ENCODE measurements at places on chromosomes 13 and 19.

- no peak for DNase-seq
These were observed 108.5 kb downstream of the PTPRS start for GRCh38 chr19:5231857-5232678.

- no peak for DNase-seq
These were observed 139.3 kb downstream of the TNFRSF19 start for GRCh38 chr13:23709536-23709935.

DNA sequence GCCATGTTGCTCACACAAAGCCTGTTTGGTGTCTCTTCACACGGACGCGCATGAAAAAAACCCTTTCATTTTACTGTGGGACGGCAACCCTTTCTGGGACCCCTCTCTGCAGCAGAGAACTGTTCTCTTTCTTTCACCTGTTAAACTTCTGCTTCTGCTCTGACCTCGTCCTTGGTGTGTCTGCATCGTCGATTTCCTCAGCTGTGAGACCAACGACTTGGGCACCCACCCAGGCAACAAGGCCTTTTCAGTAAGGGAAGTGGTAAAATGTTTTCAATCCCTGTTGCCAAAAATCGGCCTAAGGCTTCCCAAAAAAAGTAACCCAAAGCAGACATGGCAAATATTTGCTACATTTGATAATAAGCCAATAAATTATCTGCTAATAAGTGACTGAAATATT, 515.3 kb downstream of the IRS2 start:
- no peak for DNase-seq

DNA sequence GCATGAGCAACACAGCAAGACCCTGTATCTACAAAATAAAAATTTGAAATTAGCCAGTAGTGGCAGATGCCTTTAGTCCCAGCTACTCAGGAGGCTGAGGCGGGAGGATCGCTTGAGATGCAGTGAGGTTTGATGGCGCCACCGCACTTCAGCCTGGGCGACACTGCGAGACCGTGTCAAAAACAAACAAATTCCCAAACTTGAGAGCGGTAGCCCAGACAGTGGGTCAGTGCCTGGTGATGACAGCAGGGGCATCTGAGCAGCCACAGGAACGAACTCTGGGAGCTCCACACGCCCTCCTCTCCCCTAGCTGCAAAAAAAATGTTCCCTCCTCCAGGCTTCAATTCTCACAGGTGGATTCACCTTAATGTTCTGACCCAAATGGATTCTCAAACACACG, 14.1 kb downstream of the ZNF490 start:
- DNase-seq, result no peak

DNA sequence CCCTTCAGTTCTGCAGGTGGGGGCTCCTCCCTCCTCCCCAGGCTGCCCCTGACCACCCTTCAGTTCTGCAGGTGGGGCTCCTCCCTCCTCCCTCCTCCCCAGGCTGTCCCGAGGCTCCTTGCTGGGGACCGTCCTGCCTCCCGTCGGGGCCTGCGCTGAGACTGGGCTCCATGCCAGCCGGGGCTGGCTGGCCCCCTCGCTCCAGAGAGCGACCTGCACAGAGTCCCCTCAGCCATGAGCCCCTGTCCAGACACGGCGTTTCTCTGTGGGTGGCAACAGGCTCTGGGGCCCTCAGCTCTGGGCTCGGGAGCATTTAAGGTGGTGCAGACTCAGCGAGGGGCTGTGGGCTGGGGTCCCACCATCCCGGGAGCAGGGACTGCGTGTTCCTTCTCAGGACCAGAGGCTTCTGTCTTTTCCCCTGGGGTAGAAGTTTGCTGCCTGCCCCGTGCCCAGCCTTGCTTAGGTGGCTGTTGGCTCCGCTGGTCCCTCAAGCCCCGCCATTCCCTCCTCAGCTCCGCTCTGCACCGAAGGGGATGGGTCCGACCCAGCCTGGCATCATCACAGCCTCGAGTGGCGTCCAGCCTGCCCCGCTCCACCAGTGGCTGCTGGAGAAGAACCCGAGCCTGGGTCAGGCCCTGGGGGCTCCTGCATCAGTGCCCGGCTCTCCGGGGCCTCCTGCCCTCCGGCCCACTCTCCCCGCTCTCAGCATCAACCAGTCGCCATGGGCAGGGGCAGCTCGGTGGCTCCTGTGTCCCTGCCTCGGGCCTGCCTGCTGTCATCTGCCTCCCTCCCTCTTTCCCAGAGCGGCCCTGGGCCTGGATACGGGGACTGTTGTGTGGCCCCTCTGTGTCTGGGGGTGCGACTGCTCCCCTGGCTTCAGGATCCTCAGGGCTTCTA, 27.6 kb downstream of the CSNK1G2 start:
- no peak for DNase-seq

- no peak for DNase-seq
These were observed 1.4 kb upstream of the HSH2D start for GRCh38 chr19:16142032-16142580.

DNA sequence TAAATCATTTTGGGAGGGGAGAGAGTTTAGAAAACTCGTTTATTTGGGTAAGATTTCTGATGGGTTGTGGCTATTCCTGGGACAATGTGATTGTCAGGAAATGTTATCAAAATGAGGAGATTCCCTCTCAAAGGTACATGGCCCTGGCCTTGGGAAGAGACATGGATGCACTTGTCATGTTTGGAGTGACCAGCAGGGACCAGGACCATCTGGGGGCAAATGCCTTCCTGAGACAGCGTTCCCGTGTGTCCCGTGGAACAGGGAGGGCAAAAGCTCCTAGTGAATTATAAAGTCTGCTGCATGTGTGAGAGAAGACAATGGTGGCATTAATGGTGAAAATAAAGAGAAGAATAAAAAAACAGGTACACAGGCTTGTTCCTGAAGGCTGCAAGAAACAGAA, 317.3 kb downstream of the ZNF536 start:
- DNase-seq, result no peak

DNA sequence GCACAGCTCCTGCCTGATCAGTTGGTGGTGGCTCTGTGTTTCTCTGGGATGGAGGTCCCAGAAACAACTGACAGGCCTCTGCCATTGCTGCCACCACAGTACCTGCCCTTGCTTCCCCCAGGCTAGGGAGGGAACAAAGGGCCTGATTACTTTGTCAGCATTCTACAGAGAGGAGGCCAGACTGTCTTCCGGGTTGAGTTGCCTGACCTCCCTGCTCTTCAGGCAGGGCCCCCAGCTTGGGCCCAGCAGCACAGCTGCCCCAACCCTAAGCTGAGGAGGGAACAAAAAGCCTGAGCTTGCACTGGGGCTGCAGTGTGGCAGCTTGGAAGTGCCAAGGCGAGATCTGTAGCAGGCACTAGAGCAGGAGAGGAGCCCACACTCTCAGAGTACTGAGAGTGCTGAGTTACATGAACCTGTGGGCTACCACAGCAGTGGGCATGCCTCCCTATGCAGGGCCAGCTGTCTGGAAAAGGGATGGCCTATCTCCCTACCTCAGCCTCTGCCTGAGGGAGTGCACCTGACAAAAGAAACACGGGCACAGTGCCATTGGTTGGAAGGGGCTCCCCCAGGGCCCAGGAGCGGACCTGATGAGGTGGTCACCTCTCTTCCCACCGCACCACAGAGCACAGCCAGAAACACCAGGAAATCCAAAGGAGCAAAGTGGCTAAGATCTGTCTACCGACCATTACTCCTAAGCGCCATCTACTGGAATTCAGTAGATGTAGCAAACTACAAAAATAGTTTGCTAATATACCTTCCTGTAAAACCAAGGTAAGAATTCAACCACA, 24.4 kb downstream of the SLC25A15 start:
- DNase-seq, result no peak

DNA sequence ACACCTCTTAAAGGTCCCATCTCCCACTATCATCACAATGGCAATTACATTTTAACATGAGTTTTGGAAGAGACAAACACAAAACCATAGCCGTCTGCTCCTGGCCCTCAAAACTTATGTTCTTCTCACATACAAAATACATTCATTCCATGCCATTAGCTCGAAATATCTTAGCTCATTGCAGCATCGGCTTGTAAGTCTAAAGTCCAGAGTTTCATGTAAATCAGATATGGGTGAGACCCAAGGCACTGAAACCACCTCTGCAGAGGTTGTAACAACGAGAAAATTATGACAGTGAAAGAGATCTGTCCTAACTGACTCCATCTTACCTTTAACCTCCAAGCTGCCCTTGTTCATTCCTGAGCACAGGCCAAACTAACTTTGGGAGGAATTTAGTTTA, 635.0 kb upstream of the SPRY2 start:
- no peak for DNase-seq

DNA sequence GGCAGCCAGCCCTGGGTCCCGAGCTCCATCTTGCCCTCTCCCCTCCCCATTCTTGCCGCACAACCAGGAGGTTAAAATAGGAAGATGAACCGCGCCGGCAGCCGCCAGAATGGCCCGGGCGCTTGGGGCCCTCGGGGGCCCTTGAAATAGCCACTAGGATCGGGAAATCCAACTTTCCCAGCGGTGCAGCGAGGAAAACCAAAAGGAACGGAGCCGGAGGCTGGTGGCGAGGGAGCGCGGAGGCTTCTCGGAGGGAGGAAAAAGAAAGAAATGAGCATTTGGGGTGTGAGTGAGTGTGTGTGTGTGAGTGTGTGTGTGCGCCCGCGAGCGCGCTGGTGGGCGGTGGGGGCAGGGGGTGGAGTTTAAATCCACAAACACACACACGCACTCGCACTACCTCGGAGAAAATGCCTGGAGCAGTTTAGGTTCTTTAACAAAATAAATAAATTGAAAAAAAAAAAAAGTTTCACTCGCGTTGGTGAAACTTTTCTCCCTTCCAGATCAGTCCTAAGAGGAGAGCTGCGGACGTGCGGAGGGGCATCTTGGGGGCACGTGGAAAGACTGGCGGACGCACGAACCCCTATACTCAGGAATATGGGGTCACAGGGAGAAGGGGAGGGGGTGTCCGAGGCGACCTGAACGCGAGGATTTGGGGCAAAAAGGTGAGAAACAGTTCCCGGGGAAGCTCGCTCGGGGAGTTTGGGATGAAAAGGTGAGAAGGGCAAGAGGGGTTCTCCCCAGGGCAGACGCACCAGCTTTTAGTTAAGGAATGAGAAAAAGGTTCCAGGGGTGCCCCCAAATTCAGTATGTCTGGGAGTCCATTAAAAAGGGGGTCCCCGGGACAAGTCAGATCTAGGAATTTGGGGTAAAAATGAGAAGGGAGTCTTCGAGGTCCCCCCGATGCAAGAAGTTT, 1.3 kb downstream of the RFX2 start:
- DNase-seq, result peak; percentile 81

DNA sequence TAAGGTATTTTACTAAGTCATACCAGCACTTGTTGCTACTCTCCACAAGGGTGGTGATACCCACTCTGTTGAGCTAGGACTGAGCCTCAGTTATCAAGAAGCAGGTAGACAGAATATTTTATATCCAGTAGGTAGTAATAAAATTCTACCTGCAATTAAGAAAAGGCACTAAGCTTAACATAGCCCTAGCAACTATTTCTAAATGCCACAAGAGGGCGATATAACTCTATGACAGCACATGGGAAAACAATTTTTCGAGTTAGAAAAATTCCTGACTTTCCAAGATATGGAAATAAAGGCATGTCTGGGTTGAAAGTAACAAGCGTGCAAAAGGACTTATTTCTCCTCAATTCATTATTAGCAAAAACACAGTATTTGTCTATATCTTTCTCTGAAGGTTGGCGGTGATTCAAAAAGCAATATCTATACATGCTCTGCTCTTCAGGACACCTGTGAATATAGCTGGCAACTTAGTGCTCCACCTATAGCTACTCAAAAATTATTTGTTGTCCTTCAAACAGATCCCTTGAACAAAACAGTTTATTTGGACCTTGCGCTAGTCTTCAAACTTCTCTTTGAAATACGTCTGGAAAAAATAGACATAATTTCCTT, 14.7 kb downstream of the CCDC169 start:
- DNase-seq, result no peak

DNA sequence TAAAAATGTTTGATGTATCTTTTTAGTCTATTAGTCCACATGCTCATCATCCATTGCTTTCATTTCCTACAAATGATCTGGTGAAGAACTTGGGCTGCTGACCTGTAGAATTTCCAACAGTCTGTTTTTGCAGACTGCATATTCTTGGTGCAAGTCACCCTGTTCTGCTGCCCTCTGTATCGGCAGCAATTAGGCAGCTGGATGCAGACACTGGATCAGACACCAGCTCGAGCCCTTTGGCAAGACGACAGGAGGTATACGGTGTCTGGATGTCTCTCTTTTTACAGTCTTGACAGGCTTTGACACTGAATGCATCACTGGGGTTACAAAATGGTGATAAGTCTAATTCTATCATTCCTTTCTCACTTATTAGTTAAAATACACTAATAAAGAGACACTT, 21.8 kb downstream of the MTRF1 start:
- DNase-seq, result no peak

DNA sequence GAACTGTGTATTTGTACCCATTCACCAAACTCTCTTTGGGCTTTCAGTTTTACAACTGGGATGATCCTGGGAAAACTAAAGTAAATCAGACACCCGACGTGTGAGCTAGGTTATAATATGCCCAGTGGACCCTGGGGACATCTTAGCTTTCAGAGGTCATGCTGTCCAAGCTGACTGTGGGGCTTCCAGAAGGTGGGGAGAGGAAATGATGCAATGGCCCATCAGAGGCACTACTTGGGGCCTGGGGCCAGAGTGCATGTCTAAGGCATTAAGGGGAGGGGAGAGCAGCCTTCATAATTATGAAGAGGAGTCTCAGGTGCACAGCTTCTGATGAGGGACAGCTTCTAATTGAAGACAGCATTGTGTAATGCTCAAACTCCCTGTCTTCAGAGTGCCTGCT, 30.9 kb downstream of the ALOX5AP start:
- no peak for DNase-seq

DNA sequence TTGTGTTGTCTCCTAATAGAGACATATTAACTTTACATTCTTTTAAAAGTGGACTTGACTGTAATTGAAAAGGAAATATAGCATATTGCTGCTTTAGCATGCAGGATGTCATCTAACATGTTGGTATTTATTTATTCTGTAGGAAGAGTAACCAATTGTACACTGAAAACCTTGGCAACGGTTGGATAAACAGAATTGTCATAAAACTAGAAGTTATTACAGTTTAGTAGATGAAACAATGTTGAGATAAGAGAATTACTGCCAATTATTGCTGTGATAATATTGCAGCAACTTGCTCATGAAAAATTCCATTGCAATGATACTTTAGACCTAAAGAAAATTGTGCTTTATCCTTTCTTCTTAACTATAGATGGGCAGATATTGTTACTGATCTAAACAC, 7.6 kb upstream of the ERCC5 start:
- DNase-seq, result no peak

GRCh38 chr19:39617745-39618144, 15.4 kb downstream of the LGALS13 start:
- no peak for DNase-seq

DNA sequence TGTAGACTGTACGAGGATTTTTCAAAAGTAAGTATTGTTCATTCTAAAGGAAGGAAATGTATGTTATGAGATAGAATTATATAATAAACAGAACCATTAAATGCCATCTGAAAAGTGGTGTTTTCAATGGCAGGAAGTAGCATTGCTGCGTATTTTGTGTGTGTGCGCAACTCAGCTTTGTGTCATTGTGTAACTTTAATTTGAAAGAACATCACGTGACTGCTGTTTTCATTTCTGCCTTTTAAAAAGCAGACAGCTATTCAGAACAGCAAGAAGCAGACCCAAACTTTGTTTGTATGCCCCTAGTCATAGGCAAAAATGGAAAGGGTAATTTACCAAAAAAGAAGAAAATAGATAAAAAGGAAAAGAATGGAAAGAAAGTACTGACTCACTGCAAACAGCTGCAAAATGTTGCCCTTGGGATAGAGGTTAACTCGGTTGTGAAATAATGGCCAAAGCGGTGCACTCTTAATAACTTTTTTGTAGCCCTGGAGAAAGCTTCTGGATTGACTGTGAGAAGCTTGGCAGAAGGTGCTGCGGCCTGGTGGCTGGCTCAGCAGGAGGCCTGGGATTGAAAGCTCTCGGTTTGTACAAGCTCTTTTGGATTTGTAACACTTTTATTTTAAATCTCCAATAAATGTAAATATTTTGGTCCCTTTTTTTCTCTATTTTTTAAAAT, 97.3 kb downstream of the GGACT start:
- DNase-seq, result no peak
